GM04503 (cell line): ENCODE measurements at places on chromosomes 6 and 20.
A peak's percentile ranks its signal among the peaks of the same experiment; 100 is the strongest.

GRCh38 chr6:155001482-155001881 lies 6.4 kb downstream of the TIAM2 start:
- DNase-seq: no peak

GRCh38 chr6:134322216-134322615 lies 4.3 kb upstream of the SGK1 start:
- no peak for DNase-seq

DNA sequence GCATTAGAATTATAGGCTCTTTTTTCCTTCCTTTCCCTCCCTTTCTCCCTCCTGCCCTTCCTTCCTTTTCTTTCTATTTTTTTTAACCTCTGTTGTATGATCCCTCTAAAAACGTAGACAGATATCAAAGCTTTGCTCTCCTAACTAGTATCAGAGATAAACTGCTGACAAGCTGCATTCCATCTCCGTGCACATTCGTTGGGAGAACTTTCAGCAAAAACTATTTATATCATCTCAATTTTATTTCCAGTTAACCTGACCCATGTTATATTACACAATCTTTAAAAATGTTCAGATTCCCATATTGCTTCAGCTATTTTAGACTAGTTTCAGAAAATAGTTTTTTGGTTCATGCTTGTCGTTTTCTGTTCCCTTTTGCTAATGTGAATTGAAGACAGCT lies 47.3 kb downstream of the RNF217 start:
- no peak for DNase-seq

GRCh38 chr6:70673601-70674000 lies 5.9 kb downstream of the SMAP1 start:
- DNase-seq: no peak

GRCh38 chr20:41534170-41534569 lies 84.0 kb downstream of the CHD6 start:
- DNase-seq: no peak

DNA sequence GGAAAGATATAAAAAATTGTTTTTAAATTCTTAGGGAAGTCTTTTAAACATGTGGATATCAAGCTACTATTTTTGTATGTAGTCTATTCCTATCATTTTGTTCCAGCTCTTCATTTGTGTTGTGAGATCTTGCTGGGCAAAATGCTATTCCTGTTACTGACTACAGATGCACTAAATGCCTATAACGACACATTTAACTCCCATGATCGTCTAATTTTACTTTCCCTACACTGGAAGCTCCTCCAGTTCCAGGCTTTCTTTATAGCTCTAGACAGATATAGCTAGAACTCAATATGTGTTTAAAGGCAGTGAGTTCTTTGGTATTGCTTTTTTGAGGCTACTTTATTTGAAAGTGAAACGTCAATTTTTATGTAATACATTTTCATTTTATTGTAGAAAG lies 971.5 kb upstream of the CITED2 start:
- DNase-seq: no peak

GRCh38 chr6:125944434-125944816 lies 12.1 kb upstream of the HINT3 start:
- DNase-seq: peak; percentile 31

GRCh38 chr6:155497273-155497672 lies 41.6 kb upstream of the NOX3 start:
- DNase-seq: no peak

DNA sequence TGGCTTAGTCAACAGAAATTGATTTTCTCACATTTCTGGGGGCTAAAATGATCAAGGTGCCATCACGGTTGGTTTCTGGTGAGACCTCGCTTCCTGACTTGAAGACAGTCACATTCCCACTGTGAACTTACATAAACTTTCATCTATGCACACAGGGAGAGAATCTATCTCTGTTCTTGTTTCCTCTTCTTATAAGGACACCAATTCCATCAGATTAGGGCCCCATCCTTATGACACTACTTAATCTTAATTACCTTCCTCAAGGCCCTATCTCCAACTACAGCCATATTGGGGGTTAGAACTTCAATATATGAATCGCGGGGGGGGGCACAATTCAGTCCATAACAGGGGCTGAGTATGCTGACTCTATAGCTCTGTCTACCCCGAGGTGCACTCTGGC lies 10.6 kb upstream of the SCGN start:
- no peak for DNase-seq

GRCh38 chr6:11912420-11912819 lies 99.7 kb upstream of the HIVEP1 start:
- no peak for DNase-seq

DNA sequence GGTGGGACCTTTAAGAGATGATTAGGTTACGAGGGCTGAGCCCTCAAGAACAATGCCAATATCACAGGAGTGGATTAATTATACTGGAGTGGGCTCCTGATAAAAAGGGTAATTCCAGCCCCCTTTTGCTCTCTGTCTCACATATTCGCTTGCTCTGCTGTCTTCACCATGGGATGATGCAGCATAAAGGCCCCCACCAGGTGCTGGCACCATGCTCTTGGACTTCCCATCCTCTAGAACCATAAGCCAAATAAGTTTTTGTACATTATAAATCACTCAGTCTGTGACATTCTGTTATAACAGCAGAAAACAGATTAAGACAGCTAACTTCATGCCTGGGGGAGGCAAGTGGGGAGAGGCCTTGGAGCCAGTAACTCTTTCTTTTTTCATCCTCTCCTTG lies 9.8 kb upstream of the SNRPB start:
- DNase-seq: no peak

DNA sequence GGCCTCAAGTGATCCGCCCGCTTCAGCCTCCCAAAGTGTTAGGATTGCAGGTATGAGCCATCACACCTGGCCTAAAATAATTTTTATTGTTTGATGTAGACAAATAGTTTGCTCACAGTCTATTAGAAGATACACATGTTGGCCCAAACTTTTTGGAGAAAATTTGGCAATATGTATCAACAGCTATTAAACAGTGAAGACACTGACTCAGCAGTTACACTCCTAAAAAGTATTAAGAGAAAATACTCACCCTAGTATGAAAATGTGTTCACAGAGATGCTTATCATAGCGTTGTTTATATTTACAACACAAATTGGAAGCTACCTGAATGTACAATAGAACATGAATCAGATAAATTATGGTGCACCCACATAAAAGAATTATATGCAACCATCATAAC lies 173.1 kb downstream of the WDR27 start:
- no peak for DNase-seq

DNA sequence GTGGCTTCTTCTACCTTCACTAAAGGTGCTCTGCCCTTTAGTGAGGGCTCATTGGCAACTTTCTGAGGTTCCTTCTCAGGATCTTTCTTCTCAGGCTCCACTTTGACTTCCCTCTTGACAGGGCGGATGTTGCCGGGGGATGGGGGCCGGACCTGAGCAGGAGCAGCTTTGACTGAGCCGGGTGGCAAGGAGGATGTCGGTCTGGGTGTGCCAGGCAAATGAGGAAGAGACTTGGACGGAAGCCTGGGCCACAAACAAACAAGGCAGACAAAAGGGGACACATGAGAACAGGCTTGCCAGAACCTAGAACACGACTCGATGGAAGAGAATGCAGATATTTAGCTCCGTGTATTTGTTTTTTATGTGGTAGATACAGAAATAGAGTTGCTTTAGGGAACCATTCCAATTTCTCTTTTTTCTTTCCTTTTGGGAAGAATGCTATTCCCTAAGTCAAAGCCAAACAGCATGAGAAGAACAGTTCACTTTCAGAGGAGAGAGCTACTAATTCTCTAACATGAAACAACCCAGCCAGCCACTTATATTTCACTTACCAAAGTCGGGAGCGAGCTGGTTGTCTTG lies 76.2 kb upstream of the BCLAF1 start:
- no peak for DNase-seq

GRCh38 chr6:127776320-127776719 lies 124.5 kb downstream of the THEMIS start:
- DNase-seq: no peak

DNA sequence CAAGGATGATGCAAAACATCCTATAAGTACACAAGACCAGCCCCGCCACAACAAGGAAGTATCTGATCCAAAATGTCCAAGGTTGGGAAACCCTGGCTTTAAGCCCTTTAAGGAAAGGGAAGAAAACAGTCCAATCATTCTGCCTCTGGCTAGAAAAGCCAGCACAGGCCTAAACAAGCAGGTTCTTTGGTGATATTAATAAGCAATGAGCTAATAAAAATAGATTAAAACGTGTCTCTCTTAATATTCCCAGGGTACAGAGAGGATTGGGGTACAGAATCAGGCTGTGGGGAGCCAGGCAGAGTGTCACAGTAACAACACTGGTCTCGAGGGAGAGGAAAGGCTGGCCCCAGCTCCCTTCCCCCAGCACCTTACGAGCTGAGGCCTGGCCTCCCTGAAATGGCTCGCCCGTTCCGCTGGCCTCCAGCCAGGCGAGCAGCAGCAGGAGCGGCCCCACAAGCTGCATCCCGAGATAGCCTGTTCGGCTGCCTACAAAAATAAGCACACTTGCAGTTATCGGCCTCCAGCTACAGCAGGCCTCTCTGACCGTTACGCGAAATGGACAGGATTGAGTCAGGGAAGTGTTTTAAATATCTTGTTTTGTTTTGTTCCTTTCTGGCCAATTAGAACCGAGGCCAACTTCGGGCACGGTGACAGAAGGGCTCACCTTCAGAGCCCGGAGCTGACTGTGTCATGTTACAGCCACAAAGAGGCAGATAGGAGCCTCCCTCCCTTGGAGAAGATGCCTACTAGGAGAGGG lies 4.0 kb upstream of the ZMYND8 start:
- no peak for DNase-seq

DNA sequence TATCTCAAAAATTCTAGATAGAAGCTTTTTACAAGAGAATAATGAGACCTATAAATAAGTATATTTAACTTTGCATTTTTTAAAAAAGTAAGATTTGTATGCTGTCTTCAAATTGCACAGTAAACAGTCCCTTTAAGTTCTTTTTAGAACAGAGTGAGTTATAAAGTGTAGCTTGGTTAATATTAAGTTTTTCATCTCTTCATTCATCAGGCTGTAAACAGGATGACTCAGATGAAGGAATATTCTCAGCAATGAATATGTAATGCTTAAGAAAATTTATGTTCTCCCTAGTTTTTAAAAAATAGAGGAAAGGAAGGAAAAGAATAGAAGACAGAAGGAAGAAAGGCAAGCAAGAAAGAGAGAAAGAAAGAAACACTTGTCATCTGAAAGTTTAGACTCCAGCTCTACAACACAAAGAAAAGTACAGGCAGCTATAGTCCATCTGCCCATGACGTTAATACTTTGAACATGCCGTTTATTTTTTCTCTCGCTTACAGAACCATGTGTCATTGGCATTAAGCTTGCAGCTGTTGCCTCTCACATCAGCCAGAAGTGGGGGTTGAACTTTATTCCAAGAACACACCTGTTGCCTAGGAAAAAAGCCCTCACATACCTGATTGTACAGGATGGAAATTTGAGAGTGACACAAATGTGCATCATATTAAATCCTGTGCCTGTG lies 36.1 kb downstream of the CAP2 start:
- DNase-seq: no peak

GRCh38 chr6:110597761-110598160 lies 121.3 kb upstream of the SLC22A16 start:
- no peak for DNase-seq

GRCh38 chr6:108838101-108838717 lies 10.0 kb upstream of the ARMC2 start:
- DNase-seq: no peak

DNA sequence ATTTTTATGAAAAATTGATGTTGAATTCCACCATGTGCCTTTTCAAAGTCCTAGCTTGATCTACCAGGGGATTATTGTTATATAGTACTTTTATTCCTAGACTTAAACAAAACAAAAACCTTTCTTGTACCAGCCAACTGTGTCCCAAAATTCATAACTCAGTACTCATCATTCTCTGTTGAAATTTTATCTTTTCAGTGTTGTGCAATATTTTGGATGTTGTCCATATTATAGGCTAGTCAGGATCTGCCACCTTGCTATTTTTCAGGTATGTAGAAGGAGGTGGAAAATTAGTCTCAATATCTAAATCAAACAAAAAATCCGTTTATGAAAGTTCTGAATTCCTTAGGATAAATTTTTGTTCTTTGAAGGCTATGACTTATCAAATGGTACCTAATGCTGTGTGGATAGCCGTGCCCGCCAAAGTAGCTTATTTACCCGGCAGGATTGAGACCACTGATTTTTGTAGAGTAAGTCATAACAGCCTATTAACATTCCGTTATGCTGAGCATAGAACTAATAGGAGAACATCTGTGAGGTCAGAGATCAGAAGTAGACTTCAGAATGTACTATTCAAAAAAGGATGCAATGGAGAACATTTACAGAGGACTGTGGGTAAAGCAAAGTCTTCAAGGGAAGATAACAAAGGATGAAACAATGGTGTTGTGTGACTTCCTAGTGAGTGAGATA lies 304.7 kb downstream of the SOX4 start:
- no peak for DNase-seq

- no peak for DNase-seq
These were observed 9.6 kb upstream of the HSF2 start for GRCh38 chr6:122389704-122390372.

DNA sequence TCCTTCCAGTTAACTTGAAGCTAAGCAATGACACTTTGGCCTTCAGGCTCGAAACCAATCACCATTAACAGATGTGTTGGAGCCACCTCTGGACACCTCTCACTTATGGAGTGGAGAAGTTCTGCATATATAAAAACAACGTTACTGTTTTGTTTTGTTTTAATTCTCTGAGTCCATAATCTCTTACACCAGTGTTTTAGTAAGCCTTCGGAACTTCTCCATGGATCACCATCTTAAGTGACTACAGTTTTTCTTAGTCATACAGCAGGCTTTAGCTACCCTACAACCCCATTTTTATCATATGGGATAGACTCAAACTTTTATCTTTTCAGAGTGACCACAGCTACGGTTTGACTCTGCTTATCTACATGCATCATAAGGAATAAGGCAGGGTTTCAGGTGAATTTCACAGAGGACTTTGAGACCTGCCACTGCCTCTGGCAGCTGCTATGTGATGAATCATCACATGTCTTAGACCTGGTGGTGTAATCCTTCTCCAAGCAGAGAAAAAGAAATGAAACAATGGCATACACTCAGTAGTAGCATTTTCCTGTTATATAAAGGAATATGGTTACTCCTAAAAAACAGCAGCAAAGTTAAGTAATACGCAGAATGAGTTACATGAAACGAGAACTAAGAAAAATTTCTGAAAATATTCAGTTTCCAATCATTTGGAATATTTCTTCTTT lies 5.5 kb upstream of the HDDC2 start:
- DNase-seq: no peak

- no peak for DNase-seq
These were observed 42.4 kb upstream of the SCAF8 start for GRCh38 chr6:154690857-154691256.

DNA sequence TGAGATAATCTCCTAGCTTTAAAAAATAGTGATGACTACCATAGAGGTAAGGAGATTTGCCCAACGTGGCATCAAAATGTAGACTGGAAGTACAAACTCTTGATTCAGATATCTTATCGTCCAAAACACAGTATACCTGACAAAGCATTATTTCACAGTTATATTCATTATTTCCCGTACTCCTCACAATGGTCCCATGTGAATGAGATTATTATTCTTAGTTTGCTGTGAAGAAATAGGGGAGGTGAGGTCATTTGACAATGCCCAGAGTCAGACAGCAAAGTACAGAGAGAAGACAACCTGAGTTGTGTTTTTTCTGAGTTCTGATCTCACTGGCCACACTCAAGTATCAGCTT lies 1.2 kb upstream of the TFB1M start:
- no peak for DNase-seq
